ENCODE measurements at places on chromosomes 16 and 17.

DNA sequence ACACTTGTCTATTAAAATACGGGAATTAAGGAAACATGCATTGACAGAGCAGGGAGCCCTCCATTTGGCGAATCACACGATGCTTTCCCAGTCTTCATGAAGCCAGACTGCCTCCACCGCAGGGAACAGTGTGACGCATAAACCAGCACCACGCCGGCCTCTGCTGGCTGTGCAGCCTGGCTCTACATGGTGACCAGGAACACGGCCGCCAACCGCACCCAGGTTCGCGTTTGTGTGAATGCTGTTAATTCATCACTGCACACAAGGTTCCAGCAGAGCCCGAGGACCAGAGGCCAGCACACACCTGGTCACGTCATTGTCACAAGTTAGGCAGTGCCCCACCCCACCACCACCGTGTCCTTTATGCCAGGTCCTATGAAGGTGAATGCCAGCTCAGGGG lies 26.7 kb downstream of the TMEM204 start:
- no peak for DNase-seq

GRCh38 chr16:77647726-77648125 lies 74.6 kb upstream of the NUDT7 start:
- DNase-seq: no peak

DNA sequence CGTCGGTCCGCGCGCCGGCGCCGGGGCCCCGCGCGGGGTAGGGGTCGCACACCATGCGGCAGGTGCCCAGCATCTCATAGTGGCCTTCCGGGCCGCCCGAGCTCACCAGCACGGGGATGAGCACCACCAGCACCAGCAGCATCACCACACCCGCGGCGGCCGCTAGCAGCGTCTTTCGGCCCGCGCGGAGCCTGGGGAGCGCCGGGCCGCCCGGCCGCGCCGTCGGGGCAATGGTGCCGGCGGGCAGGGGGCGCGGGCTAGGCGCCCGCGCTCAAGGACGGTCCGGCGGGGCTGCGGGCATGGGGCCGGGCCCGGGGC lies 237 bp downstream of the C1QL1 start:
- DNase-seq: no peak

DNA sequence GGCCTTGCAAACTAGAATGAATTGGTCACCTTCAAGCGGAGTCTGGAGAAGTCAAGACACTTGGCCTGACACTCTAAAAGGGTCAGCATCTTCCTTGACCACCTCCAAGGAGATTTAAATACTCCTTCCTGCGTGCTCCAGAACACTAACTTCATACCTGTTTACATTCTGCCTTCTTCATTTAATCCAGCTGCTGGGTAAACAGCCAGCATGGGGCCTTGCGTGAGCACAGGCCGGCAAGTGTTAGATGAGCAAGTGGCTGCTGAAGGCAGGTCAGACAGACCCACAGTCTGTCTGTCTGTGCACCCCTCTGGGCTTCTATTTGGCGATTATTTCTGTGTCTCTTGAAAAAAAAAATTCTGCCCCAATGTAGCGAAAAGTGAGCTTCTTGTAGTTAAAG lies 153.8 kb downstream of the MSI2 start:
- no peak for DNase-seq

GRCh38 chr16:87671715-87672270 lies 69.5 kb downstream of the JPH3 start:
- DNase-seq: no peak

DNA sequence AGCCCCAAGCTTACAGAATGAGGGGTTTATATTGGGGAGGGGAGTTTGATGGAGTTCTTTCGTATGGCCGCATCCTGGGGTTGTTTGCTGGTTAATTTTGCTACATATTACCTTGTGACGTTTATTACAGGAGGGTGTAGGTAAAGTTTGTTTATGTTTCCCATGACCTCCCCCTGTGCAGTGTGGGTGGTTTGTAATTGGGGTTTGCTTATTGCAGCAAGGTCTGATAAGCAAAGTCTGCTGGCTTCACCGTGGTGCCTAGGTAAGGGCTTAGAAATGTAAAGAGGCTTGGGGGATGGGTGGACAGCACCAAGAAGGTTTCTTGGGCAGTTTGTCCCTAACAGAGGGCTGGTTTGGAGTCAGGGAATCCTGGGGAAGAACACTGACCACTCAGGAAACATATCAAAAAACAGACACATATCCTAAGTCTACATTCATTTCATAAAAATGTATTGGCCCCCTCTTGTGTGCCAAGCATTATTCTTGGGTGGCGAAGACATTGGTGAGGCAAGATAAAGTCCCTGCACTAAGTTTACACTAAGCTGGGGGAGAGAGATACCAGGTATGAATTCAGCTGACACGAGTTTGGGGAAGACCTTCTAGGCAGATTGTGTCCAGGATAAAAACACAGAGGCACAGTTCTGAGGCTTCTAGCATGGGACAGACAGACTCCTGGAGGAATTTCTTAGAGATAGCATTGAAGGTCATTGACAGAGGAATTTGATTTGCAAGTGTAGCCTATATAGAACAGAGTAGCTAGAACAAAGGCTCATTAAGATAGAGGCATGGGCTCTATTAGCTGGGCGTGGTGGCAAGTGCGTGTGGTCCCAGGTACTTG lies 9.5 kb downstream of the ZNF764 start:
- DNase-seq: no peak

- DNase-seq: no peak
These were observed 94.7 kb downstream of the SALL1 start for GRCh38 chr16:51056331-51056730.

- DNase-seq: peak; percentile 52
These were observed 1.2 kb downstream of the STAT3 start for GRCh38 chr17:42386777-42387657.

GRCh38 chr17:64331366-64331765 lies 59.3 kb downstream of the PECAM1 start:
- no peak for DNase-seq

GRCh38 chr17:76543482-76543825 lies 3.6 kb downstream of the PRCD start:
- no peak for DNase-seq

- DNase-seq: no peak
These were observed 14.2 kb downstream of the RAB40B start for GRCh38 chr17:82684228-82684841.

- no peak for DNase-seq
These were observed 468.3 kb downstream of the SLC39A11 start for GRCh38 chr17:72624226-72624625.

DNA sequence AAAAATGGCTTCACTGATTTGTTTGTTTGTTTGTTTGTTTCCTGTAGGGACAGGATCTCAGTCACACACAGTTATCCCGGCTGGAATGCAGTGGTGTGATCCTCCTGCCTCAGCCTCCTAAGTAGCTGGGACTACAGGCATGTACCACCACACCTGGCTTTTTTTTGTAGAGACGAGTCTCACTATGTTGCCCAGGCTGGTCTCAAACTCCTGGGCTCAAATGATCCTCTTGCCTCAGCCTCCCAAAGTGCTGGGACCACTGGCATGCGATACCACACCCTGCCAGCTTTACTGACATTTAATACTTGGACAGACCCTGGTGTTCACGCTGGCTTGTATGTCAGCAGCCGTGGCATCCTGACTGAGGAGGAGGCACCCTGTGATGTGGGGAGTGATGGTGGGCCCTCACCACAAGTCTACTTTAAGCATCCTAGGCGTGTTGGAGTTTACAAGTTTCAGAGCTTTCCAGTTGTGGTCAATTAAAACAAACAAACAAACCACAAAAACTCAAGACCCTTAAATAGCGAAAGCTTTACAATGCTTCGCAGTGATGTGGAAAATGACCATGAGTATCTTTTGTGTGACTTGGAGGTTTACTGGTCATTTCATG lies 5.1 kb downstream of the ABCA3 start:
- no peak for DNase-seq

- DNase-seq: no peak
These were observed 472.7 kb upstream of the HSBP1 start for GRCh38 chr16:83335076-83335475.

DNA sequence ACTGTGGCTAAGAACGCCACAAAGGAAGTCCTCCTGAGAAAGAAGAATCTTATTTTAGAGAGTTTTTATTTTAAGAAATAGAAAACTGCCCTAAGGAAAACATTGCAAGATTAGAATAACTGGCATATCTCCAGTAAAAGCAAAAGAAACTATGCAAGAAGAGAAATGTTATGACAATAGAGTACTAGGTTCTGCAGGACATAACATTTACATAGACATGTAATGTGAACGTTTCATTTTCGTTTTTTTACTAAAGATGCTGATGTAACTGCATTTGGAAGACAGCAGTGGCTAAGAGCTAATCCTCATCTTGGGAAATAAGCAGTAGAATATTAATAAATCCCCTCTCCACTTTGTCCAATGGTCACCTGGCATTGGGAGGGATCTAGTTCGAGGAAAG lies 7.8 kb upstream of the ASGR2 start:
- no peak for DNase-seq

DNA sequence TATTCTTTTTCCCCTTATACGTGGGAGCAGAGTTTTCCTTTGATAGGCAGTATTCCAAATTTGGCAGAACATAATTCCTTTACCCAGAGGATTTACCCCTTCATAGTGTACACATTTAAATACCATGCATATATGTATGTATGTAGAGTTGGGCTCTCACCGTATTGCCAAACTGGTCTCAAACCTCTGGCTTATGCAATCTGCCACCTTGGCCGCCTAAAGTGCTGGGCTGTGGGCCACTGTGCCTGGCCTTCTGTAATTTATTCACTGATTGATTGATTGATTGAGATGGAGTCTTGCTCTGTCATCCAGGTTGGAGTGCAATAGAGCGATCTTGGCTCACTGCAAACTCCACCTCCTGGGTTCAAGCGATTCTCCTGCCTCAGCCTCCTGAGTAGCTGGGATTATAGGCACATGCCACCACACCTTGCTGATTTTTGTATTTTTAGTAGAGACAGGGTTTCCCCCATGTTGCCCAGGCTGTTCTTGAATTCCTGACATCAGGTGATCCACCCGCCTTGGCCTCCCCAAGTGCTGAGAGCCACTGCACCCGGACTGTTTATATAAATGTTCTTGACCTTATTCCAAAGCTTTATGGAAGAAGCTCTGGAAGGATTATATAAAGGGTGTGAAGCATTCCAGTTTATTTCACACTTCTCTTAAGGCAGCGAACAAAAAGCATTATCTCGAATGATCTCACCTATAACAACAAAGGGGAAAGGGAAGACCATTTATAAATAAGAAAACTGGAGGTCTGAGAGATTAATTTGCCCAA lies 14.9 kb downstream of the GLG1 start:
- DNase-seq: no peak

DNA sequence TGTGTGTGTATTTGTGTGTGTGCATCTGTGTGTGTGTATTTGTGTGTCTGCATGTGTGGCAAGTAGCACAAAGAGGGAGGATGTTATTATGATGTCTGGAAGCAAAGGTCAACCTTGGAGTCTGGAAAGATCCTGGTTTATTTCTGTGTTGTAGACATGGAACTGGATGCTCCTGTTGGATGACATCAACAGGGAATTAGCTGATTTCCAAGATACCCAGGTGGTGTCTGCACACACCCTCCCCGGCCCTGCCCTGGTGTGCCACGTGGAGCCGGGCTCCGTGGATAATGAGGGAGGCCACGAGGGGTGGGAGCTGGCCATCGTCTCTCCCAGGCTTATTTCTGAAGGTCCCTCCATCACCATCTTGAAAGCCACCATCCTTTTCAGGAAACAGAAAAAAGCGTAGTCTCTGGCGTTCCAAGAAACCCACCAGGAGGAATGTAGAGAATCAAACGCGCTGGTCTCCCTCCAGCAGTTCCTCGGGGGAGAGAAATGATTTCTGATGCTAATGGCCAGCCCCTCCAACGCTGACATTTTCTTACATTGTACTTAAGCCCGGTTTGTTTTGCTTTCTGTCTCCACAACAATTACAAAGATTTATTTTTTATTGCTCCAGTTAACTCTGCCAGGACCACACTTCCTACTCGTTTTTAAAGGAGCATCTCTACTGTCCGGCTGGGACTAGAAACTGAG lies 93.3 kb downstream of the FOXL1 start:
- no peak for DNase-seq

DNA sequence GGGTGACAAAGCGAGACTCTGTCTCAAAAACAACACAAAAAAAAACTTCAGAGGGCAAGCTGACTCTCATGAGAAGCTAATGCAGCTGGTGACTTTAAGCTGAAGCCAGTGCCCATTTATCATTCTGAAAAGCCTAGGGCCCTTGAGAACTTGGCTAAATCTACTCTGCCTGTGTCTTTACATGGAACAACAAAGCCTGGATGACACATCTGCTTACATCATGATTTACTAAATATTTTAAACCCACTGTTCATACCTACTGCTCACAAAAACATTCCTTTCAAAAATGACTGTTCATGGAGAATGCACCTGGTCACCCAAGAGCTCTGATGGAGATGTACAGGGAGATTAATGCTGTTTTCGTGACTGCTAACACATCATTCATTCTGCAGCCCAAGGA lies 6.1 kb upstream of the ALOX12 start:
- DNase-seq: no peak
